ENCODE measurements at places on chromosomes 7 and 10.
A peak's percentile ranks its signal among the peaks of the same experiment; 100 is the strongest.

- DNase-seq: no peak
These were observed 44.7 kb upstream of the SUN1 start for GRCh38 chr7:787332-788240.

GRCh38 chr10:9379183-9379582 lies 1324.7 kb downstream of the GATA3 start:
- DNase-seq: no peak

- no peak for DNase-seq
These were observed 177.9 kb upstream of the BET1 start for GRCh38 chr7:94182066-94182465.

DNA sequence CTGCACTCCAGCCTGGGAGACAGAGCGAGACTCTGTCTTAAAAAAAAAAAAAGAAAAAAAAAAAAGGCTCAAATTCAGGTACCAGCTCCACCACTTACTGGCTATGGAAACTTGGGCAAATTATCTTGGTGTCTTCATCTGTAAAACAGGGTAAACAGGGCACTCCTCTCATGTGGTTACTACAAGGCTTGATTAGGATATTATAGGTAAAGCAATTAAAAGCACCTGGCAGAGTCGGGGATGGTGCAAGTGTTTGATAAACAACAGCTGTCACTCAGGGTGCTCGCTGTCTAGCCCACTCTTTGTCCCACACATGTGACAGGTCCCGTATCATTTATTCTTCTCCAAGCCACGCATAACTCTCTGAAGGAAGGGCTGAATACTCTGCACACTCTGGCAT lies 96.9 kb downstream of the SORBS1 start:
- no peak for DNase-seq

DNA sequence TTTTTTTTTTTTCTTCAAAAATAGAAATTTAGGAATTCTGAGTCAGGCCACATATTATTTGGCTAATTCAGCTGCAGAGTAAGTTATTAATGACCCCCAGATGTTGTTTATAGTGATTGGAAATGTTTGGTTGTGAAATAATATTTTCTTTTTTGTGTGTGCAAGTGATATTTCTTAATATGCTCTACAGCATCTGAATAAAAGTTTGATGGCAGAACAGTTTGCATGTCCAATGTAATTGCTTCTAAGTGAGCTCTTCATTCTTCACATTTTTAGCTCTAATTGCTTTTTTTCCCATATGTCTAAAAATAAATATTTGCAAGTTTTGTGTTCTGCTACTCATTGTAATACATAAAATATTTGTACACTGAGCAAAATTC lies 116.0 kb downstream of the ARID5B start:
- DNase-seq: no peak

DNA sequence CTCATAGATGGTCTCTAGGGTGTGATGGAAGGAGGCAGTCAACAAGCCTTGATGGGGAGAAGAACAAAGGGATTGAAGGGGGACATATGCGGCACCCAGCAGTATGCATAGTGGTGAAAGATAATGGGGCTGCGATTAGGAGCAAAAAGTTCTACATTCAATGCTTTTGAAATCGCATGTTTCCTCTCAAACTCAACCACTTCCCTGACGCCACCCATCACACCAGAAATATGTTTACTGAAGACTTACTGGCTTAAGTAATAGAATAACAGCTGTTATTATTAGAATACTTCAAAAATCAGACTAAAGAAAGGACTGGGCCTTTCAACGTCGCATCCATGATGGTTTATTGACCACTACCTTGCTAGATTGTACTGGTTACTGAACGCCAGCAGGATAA lies 31.5 kb downstream of the MKRN1 start:
- no peak for DNase-seq

DNA sequence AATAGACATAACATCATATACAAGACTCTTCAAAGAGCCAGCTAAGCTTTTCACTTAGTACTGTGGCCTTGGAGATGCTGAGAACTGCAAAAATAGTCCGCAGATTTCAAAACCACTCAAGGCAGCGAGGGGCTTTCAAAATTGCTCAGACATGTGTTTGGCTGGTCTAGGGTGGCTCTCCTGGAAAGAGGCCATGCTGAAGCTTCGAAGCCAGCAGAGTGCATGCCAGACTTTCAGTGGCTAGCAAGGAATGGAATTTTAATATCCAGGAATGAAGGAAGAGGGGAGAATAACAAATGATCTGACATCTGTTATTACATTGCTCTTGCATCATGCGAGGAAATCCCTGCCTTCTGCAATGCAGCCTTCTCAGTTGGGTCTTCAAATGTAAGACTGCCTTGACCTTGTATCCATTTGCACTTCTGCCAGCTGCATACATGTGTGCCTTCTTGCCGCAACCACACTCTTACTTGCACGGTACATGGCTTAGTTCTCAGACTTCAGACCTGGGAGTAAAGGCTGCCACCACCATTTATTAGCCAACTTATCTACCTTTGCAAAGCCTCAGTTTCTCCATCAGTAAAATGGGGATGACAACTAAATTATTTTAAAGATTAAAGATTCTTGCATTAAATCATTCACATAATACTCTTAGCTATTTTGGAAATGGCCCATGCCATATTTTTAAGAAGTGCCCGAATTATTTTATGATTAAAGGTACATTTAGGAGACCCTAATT lies 55.9 kb downstream of the ITIH5 start:
- DNase-seq: no peak

DNA sequence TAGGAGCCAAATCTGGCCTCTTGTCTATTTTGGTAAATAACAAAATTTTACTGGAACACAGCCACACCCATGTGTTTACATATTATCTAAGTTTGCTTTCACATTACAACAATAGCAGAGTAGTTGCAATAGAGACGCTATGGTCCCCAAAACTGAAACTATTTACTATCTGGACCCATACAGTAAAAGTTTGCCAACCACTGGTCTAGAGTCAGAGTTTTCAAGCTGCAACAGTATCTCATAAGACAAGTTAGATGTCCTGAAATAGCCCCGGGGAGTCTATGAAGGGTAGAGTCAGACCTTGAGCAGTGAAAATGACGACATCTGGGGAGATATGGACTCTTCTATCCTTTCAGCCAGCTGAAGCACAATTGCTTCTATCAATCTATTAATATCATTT lies 74.2 kb downstream of the CTNNA3 start:
- DNase-seq: no peak

- no peak for DNase-seq
These were observed 266.6 kb downstream of the DGKB start for GRCh38 chr7:14635955-14636354.

- no peak for DNase-seq
These were observed 220.3 kb upstream of the STK17A start for GRCh38 chr7:43362652-43363034.

DNA sequence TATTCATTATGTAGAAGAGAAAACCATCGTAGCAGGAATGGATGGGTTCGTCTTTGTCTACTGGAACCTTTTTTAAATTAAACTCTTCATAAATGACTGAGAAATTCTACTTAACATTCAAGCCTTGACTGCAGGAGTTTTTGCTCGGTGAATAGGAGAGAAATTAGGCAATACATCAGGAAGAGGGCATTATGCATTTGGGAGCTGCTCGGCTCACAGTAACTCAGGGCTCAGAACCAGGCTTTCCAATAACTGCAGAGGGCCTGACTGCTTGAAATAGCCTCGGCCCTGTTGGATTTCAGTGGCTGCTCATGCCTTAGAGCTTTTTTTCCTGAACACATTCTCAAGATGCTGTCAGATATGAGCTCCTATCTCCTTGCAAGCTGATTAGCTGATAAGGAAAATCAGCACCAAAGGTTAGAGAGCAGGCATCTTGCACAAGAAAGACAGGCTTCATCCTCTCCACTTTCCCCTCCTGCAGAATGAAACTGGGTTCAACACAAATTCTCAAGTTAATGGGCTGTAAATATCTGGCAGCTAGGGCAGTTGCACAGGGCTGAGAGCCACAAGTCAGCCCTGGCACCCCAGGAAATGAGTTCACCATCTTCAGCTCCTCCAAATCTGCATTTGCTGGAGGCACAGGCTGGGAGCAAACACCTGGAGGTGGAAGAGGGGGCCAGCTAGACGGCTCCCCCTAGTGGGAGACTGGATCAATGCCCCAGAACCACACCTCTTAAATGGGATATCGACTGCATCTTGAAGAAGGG lies 24.3 kb downstream of the TECTB start:
- DNase-seq: peak; percentile 33

DNA sequence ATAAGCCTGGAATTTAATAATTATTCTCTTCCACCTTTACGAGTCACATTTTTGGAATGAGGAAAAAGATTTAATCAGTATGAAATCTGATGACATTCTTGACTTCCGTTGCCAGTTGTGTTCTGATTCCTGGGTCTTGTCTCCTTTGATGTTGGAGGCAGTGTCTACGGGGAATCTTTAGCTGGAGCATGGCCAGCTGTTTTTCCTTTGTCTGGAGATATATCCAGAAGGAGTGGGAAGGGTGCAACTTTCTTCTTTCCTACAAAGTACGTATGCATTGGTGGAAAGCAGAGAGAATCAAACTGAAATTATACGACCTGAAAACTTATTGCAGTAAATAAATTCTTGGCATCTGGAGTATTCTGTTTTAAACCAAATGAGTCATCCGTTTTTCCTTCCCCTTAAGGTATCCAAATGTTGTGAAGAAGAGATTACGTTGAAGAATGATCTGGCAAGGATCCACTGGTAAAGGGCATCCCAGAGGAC lies 6.9 kb upstream of the GNG11 start:
- DNase-seq: no peak

DNA sequence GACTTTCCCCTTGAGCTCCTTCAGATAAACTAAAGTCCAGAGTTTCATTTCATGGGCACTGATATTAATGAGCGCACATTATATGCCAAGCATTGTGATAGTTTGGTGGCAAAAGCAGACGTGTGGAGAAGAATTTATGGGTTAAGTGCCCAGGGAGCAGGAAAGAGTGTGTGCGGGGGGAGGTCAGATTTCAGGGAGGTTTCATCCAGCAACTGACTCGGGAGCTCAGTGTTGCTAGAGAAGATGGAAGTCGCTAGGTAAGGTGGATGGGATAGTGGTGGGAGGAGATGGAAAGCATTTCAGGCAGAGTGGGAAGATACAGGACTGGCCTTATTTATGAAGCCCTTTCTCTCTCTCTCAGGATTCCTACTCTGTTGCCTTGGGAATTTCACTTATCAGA lies 223.0 kb downstream of the SNX10 start:
- DNase-seq: no peak

DNA sequence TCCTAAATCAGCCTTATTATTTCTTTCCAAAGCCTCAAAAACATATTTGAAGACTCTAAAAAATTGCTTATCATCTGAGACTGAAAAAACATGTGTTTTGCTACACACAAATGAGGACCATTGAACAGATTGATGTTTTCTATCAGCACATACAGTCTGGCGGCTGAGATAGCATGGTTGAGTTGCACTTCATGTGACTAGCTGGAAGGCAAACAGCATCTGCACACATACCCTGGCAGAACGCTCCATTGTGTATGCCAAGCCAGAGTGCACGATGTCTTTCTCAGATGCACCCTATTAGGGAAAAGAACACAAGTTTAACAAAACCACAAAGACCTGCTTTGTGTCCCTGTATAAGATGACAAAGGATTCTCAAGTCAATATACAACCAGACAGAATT lies 33.0 kb downstream of the FAM25A start:
- peak; percentile 87 for DNase-seq

DNA sequence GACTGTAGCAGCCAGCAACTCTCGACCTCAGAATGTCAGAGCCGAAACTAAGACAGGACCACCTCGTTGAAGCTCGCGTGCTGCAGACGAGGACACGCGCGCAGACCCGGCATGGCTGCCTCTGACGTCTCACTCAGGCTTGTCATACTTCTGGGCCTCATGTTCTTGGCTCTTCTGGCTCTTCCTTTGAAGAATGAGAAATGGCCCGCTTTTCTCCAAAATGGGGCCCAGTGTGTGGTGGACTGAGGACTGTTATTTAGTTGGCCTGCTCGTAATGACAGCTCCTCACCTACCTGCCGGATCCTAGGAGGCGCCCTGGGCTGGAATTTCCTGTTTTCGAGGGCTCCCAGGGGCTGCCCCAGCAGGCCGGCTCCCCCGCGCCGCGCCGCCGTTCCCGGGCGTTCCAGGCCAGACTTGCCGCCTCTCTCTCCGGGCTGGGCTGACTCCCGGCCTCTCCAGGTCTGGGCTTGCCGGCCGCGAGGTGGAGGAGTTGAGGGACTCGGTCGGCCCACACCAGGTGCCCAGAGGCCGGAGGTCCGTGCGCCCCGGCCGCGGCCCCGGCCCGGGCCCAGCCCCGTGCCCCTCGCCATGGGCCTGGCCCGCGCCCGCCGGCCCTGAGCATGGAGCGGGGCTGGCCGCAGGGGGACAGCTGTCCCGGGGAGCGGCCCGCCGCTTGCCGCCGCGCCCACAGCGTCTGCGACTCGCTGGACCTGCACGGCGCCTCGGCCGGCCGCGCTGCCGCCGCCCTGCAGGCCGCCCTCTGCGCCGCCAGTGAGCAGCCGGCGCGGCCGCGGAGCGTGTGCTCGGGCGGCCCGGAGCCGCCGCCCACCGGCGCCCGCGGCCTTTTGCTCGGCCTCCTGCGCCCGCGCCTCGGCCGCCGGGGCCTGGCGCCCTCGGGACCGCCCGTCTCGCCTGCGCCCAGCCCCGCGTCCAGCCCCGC lies 28.1 kb downstream of the AGAP3 start:
- DNase-seq: no peak

GRCh38 chr10:17622061-17622460 lies 4.9 kb upstream of the HACD1 start:
- DNase-seq: no peak

GRCh38 chr10:83373671-83374070 lies 765.6 kb upstream of the GHITM start:
- DNase-seq: no peak

DNA sequence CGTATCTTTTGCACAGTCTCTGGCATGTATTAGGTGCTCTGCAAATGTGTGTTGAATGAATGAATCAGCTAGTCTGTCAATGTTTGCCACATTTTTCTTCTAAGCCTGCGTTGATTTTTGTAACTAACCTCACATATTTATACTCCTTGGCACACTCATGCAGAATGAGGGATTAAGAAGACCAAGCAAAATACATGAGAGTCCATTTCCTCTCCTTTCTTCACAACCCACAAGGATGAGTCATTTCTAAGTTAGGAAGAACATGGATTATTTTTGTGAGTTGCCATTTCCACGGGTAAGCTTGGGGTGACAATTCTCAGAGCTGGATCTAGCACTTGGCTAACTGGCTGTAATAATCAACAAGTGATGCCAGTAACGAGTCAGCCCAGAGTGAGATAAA lies 158.8 kb downstream of the TWIST1 start:
- no peak for DNase-seq

- no peak for DNase-seq
These were observed 17.5 kb downstream of the ZNF862 start for GRCh38 chr7:149855361-149856305.
